ENCODE measurements at places on chromosomes 5 and 9. TPM values are rescaled to one million over a fixed set of nuclear protein-coding genes. Genes with fewer than 3 reads are reported as not detected.

DNA sequence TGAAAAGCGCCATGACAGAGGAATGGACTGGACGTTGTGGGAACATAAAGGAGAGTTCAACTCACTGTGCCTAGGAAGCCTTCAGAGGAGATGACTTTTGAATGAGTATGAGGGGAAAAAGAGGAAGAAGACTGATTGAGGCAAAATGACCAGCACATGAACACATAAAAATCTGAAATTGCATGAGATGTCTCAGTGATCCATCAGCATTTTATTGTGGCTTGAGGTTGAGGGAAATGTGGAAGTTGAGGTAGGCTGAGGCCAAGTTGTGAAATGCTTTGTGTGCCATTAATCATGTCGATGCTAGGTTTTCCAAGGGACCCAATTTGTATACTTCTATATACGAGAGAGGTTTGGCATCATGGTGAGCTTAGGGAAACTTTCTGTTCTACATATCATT, 140.9 kb upstream of the TLX3 start:
- DNase-seq = no peak

DNA sequence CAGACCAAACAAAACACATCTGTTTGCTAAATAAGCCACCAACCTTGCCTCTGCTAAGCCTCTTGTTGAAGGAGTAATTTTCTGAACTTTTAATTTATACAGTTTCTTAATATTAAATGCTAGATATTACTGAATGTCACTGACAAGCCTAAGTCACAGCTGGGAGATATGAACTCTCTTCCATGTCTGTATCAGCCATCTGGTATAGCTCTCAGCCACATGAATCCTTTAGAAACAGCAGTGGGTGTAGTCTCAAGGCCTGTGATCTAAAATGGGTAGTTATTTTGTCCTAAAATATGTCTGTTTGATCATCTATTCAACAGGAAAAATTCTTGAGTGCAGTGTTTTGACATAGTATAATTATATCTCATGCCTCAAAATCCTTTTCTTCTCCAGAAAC, 97.2 kb downstream of the CAMK4 start:
- no peak for DNase-seq

Gene TLX3
- not detected for total RNA-seq

Gene PCDHGA11
- 2.0 TPM for total RNA-seq

Gene DPYSL3
- total RNA-seq = 16.4 TPM

Gene SPINK6
- total RNA-seq = not detected

Measured in myocyte (in vitro differentiated cells).